ENCODE measurements at places on chromosomes 4 and X. TPM values are rescaled to one million over a fixed set of nuclear protein-coding genes. Genes with fewer than 3 reads are reported as not detected.

DNA sequence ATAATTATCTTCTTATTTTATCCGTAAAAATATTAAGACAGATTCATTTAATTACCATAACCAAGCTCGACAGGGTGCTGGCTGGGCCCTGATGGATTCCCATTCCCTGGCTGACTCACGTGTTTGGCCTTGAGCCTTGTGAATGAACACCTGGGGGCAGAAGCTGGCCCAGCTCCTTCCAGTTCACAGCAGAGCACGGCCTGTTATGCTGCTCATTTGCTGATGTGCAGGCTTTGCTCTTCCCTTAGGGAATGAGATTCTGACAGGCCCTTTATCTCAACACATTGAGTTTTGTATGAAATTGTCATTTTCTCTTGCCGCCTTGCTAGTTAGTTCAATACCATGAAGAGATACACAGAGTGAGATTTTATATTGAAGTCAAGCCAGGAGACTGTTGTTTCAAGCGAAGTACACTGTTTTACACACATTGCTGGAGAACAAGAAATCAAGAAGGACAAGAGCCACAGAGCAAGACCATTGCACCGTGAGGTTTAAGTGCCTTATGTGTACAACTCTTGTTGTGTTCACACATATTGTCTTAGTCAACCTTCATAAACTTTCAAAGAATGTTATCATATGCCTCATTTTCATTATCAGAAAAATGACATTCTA is 1583.3 kb downstream of the STIM2 start:
- no peaks in the 10 kb centered on the region for H3K27me3 ChIP-seq
- no peak overlapping the region for H3K4me3 ChIP-seq
- H3K4me1 ChIP-seq, result no peaks in the 10 kb centered on the region
- no peak overlapping the region for H3K27ac ChIP-seq
- H3K36me3 ChIP-seq, result no peaks in the 10 kb centered on the region

- peaks cover 27% of the 10 kb centered on the region for H3K27me3 ChIP-seq
- no peaks in the 10 kb centered on the region for H3K4me1 ChIP-seq
- no peak for DNase-seq
- H3K4me3 ChIP-seq, result no peak overlapping the region
- no peaks in the 10 kb centered on the region for H3K36me3 ChIP-seq
- H3K27ac ChIP-seq, result no peak overlapping the region
Observed at GRCh38 chr4:109125084-109125483, 177.4 kb downstream of the COL25A1 start.

DNA sequence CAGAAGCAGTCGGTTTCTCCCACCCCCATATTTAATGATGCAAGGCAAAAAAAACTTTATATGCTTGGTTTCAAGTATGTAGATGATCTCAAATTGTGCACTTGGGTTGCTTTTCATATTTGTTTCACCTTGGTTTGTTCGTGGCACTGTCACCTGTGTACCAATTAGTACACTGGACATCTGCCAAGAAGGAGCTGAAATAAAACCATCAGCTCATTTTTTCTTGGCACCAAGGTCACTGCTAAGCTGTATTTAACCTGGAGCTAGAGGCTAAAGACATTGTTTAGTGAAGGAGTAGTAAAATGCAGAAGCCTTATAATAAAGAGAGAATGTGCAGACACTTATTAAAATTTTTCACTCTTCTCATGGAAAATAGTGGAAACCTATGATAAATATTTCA is 430.8 kb downstream of the ARHGAP24 start:
- no peaks in the 10 kb centered on the region for H3K4me1 ChIP-seq
- H3K27ac ChIP-seq, result no peak overlapping the region
- H3K27me3 ChIP-seq, result no peaks in the 10 kb centered on the region
- no peak overlapping the region for H3K4me3 ChIP-seq

DNA sequence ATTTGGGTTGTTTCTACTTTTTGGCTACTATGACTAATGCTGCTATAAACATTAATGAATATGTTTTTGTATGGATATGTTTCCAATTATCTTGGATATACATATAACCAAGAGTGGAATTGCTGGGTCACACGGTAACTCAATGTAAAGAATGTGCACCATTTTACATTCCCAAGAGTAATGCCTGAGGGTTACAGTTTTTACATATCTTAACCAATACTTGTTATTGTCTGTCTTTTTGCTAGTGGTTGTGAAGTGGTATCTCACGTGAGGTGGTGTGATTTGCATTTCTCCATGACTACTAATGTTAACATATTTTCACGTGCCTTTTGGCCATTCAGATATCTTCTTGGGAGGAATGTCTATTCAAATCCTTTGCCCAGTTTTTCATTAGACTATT is 200.3 kb upstream of the MAB21L2 start:
- H3K27me3 ChIP-seq, result no peaks in the 10 kb centered on the region
- H3K36me3 ChIP-seq, result peaks cover 4% of the 10 kb centered on the region
- no peak overlapping the region for H3K4me3 ChIP-seq
- no peak for DNase-seq

DNA sequence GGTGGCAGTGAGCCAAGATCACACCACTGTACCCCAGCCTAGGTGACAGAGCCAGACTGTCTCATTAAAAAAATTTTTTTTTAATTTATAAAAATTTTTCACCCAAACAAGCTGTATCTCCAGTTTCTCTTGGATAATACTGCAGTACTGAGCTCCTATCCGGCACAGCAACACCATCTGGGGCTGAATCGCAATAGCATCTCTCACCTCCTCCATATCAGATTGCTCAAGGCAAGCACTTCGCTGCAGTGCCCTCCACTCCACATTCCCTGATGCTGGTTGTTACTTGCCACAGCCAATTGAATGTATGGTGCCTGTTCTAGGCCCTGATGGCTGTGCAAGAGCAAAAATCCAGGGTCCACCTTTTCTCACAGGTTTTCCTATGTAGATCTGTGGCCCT is 69.3 kb upstream of the FAM241A start:
- H3K36me3 ChIP-seq, result no peaks in the 10 kb centered on the region
- no peak for DNase-seq
- H3K27me3 ChIP-seq, result peaks cover 21% of the 10 kb centered on the region
- no peaks in the 10 kb centered on the region for H3K4me1 ChIP-seq
- H3K27ac ChIP-seq, result no peak overlapping the region

The SOX3 gene
- not detected for total RNA-seq

DNA sequence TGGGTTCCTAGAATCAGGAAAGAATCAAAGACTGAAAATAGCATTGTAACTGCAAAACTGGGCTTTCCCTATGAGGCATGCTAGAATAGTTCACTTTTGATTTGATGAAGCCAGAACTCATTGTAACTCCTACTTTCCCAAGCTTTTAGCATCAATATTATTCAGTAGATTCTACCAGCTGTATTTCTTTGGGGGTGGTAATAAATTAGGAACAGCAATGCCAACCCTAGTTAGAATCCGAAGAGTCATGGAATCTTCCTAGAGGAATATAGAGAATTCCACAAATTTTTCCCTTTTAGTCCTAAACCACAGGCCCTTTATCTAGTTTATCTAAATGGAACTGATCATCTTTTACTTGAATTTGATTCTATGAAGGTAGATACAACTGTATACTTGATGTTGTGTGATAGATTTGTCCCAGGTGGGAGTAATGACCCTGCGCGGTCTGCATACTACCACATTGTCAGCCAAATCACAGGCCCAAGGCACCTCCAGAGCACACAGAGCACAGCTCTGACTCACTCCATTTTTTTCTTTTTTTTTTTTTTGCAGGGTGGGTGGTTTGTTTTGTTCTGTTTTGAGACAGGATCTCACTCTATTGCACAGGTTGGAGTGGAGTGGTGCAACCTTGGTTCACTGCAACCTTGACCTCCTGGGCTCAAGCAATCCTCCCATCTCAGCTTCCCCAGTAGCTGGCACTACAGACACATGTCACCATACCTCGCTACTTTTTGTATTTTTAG is 66.6 kb downstream of the EDNRA start:
- no peak overlapping the region for H3K27ac ChIP-seq
- no peaks in the 10 kb centered on the region for H3K36me3 ChIP-seq
- DNase-seq, result no peak
- peaks cover 11% of the 10 kb centered on the region for H3K27me3 ChIP-seq

- no peaks in the 10 kb centered on the region for H3K36me3 ChIP-seq
- peaks cover 5% of the 10 kb centered on the region for H3K27me3 ChIP-seq
- peak overlapping the region; percentile 86 for H3K4me3 ChIP-seq
- peaks cover 14% of the 10 kb centered on the region for H3K4me1 ChIP-seq
Observed at GRCh38 chrX:18424482-18425198, 768 bp upstream of the CDKL5 start.

The COL4A5 gene
- total RNA-seq, result not detected

- H3K4me1 ChIP-seq, result no peaks in the 10 kb centered on the region
- no peak for DNase-seq
- H3K4me3 ChIP-seq, result no peak overlapping the region
- H3K36me3 ChIP-seq, result no peaks in the 10 kb centered on the region
- no peaks in the 10 kb centered on the region for H3K27me3 ChIP-seq
Observed at GRCh38 chrX:19152762-19153161, 30.5 kb upstream of the ADGRG2 start.

The PJA1 gene
- 14.0 TPM for total RNA-seq

GRCh38 chr4:163858515-163858914 is 364.0 kb downstream of the TMA16 start:
- H3K36me3 ChIP-seq, result no peaks in the 10 kb centered on the region
- no peak for DNase-seq
- no peaks in the 10 kb centered on the region for H3K4me1 ChIP-seq
- no peaks in the 10 kb centered on the region for H3K27me3 ChIP-seq
- H3K4me3 ChIP-seq, result no peak overlapping the region
